Activated CD8-positive, alpha-beta memory T cell treated with anti-CD3 and anti-CD28 coated beads for 24 hours (primary cell): ENCODE measurements at places on chromosomes 1 and 21.

DNA sequence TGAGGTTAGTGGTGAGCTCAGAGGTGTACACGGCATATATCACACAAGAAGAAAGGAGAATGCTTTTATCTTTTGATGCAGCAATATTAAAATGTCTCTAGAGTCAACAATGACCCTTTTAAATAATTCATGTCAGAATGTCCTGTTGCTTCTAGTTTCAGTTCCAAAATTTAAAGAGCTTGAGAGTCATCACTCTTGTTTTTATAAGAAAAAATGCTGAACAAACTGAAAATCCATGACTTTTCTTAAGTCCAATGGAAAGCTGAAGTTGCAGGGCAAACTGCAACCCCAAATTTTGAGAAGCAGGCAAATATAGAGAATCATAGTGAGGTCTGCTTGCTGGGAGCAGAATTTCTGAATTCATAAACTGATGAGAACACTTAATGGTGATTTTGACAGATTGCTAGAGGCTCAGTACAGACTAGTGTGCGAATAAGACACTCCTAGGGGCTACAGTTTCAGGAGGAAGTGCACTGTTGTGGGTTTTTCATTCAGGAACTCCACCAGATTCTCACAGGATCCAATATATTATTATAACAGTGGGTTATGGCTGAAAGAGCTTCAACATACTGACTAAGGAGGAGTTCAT is 135.1 kb downstream of the CLIC6 start:
- DNase-seq, result no peak

DNA sequence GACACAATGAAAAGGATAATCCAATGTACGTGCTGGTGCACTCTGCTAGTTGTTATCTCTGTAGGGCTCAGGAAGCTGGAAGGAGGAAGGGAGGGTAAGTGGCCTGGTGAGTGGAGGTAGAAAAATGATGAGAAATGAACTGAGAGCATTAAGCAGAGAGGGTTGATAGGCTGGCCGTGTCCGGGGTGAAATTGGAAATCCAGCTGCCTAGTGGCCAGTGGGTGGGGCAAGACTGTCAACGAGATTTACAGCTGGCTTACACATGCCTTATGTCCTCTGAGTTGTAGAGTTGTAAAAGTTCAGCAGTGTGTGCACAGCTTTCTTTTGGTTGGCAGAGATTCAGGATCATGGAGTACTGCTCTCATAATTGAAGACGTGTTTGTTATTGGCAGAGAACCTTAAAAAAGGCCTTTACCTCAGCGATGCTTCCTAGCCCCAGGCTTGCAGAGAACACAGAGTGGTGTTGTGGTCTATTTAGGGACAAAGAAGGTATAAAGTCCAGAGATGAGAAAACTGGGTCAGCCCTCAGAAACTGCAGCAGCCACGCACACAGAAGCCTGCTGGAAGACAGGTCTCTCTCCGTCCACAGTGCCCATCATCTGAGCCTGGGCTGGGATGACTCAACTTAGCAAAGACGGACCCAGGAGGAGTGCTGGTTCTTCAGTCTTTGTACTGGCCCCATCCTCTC is 132.4 kb downstream of the EDEM3 start:
- DNase-seq, result no peak

DNA sequence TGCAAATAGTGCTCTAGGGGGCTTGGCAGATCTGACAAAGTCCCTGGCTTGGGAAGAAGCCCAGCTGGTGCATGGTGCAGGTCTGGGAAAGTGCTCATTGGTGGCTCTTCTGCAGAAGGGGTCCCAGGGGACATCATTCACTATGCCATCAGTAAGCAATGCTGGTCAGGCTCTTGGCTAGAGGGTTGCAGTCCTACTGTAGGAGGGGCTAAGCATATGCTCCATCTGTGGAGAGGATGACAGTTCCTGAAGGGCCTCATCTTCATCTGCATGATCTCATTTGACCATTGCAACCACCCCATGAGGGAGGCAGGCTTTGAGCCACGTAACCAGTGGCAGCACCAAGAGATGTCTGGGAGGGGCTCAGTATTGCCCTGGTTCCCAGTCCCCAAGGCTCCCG is 31.5 kb upstream of the VASH2 start:
- no peak for DNase-seq

GRCh38 chr1:244218220-244218619 is 167.1 kb downstream of the ZBTB18 start:
- DNase-seq, result no peak

- DNase-seq, result no peak
These were observed 113.5 kb downstream of the PROX1 start for GRCh38 chr1:214101246-214101645.

GRCh38 chr1:158126425-158126824 is 54.3 kb upstream of the CD1D start:
- DNase-seq, result no peak

DNA sequence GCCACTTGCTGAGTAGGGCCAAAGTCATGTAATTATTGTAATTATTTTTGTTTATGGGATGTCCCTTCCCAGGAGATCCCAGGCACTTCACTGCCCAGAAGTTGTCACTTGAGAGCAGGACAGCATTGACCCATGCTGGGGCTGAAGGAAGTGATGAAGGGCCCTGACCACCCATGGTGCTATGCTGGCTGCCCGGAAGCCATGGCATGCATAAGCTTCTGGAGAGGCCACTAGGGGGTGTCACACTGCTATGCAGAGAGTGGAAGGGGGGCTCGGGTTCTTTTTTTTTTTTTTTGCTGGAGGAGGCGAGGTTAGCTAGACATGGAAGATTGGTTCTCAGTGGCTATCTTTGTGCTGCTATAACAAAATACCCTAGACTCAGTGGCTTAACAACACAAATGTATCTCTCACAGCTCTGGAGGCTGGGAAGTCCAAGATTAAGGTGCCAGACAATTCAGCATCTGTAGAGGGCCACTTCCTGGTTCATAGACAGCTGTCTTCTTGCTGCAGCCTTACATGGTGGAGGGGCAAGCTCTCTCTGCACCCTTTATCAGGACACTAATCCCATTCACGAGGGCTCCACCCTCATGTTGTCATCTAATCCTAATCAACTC is 84.9 kb downstream of the CNIH3 start:
- DNase-seq, result no peak

GRCh38 chr1:156696755-156697154 is 8.6 kb downstream of the CRABP2 start:
- no peak for DNase-seq
